NCI-H345 (cell line): ENCODE measurements at places on chromosomes 13 and 19.

DNA sequence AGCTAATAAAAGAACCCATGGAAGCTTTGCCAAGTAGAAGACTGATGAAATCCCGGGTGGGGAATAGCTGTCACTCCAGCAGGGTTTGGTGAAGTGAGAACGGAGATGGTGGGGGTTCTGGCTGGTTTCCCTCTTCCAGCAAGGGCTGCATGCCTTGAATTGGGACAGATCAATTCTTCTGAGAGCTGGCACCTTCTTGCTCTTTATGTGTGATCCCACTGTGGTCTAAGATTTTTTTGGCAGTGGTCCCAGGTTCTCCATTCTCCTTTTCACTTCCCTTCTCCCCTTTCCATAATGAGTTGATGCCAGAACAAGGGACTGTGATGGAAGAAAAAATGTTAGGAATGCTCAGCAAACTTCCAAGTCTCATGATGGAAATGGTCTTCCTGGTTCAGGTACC is 50.0 kb downstream of the TNFSF11 start:
- no peak for DNase-seq

DNA sequence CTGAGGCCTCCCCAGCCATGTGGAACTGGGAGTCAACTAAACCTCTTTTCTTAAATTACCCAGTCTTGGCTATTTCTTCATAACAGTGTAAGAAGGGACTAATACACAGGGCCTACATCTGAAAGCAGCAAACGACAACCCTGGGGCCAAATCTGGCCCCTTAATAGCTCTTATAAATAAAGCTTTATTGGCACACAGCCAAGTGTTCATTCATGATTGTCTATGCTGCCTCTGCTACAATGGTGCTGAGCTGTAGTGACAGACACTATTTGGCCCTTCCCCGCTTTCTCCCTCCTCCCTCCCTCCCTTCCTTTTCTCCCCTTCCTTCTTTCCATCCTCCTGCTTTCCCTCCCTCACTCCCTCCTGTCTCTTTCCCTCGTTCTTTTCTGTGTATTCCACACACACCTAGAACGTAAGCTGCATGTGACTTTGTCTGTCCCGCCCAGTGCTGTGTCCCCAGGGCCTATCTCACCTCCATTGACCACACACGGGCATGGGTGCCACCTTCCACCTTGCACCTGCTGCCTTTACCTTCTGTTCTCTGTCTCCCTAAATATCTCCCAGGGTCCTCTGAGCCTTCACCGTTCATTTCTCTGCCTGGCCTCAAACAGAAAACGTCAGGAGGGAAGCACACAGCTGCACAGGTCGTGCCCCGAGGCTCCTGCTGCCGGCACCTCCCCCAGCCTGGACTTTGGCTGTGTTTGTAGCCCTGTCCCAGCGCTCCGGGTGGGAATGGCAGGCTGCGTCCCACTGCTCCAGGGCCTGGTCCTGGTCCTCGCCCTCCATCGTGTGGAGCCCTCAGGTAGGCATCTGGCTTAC is at the start of gene PROZ:
Gene PROZ (plus strand): TSS at position 720 of the 819 bp plus-strand sequence. CDS start 13 bp downstream, at position 733.
- DNase-seq: peak; percentile 59

- no peak for DNase-seq
These were observed 145.9 kb downstream of the NUFIP1 start for GRCh38 chr13:44843403-44843802.

DNA sequence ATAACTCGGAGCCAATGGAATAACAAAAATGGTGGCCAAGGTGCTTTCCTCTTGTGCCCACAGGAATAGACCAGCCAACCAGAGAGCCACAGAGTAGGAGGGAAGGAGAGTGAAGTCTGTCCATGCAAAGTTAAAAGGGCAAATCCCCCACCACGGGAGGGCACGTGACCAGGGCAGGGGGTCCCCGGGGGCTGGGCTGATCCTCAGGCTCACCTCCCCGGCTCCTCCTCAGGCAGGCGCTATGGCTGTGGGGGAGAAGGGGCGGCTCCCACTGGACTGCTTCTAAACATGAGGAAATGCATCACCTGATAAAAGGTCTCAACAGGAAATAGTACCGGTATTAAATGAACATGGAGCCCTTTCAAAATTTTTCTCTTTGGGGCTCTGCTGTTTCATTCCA is 73.2 kb upstream of the SLC15A1 start:
- DNase-seq: no peak

- peak; percentile 93 for DNase-seq
These were observed 73.2 kb upstream of the MEDAG start for GRCh38 chr13:30832845-30833332.

GRCh38 chr13:110525328-110526319 is 35.9 kb downstream of the RAB20 start:
- DNase-seq: peak; percentile 91

GRCh38 chr19:4059453-4059871 is 7.2 kb downstream of the ZBTB7A start:
- no peak for DNase-seq

DNA sequence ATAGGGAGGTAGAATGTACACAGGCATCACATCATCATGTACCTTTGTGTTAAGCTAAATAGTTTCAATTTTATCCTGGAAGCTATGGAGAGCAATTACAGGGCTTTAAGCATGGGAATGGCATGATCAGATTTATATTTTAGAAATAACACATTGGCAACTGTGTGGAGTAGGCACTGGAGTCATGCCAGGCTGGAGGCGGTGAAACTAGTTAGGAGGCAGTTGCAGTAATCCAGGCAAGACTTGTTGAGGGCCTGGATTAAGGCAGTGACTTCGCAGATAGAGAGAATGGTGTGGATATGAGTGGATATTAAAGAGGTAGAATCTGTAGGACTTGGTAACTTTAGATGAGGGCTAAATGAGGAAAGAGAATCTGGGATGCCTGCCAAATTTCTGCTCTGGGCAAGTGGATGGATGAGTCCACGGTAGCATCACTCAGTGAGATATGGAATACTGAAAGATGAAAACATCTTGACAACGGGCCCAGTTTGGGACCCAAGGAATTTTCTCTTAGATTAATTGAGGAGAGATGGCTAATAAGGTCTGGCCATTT is 506.2 kb downstream of the FGF9 start:
- DNase-seq: peak; percentile 53

DNA sequence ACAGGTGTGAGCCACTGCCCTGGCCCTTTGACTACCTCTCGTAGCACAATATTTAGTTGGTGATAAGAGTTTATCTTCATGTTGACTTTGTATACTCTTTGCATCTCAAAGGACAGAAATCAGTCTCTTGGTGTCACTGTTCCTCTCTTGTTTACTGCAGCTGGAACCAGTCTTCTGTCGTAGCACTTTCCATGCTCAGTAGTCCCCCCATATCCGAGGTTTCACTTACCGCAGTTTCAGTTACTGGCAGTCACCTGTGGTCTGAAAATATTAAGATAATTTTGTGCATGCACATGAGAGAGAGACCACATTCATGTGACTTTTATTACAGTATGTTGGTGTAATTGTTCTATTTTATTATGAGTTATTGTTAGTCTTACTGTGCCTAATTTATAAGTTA is 49.1 kb downstream of the WASF3 start:
- no peak for DNase-seq

- DNase-seq: no peak
These were observed 39.1 kb downstream of the SLC7A9 start for GRCh38 chr19:32830231-32831014.
